Neural progenitor cell (in vitro differentiated cells): ENCODE measurements at places on chromosomes 4 and X. TPM values are rescaled to one million over a fixed set of nuclear protein-coding genes. Genes with fewer than 3 reads are reported as not detected.

The DIPK2B gene
- total RNA-seq, result not detected in 2 replicates

DNA sequence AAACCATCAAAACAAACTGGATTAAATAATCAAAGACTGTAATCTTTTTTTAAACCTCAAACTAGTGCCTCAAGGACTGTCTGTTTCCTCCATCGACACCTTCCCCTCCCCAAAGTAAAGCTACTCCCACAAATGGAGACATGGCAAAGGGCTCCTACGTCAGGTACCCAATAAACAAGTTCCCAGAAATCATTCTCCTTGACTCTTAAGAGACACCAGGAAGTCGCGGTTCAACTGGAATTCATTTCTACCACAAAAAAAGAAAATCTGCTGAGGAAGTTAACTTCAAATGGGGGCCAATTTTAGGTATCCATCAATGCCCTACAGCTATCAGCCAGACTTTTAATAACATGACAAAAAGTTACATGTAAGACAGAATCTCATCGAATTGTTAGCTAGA, 2.5 kb downstream of the RPS4X start:
- peak overlapping the region; percentile 86 for H3K4me3 ChIP-seq
- no peak overlapping the region for H3K27ac ChIP-seq
- H3K36me3 ChIP-seq, result peaks cover 2% of the 10 kb centered on the region
- H3K4me1 ChIP-seq, result peaks cover 8% of the 10 kb centered on the region
- no peak for DNase-seq

DNA sequence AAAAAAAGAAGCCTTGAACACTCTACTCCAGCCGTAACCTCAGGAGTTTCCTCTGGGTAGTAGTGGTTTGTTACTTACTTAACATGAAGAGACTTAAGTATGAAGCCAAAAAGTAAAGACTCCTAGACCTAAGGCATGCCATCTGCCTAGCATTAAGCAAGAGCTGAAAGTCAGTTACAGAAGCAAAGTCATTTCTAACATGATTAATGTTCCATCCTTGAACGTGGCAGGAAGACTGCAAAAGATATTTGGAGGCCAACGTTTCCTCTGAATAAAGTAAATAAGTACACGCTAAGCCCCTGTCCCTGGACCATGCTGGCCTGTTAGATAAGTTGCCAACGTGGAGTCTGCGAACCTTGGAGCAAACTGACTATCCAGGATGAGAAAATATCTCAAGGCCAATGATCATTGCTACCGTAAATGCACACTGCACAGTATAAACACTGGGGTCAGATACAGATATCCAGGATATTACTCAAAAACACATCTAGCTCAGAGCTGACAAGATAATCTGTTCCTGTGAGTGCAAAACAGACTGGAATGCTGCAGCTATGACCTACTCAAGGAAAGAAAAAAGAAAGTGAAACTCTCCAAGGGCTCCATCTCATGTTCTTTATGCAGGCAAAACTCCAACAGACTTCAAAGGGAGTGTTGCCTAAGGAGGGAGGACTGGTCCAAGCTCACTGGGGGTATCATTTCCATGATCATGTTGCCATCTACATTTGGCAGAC, 255.8 kb downstream of the COL25A1 start:
- no peaks in the 10 kb centered on the region for H3K4me1 ChIP-seq
- no peaks in the 10 kb centered on the region for H3K27me3 ChIP-seq
- H3K4me3 ChIP-seq, result no peak overlapping the region
- DNase-seq, result no peak

GRCh38 chrX:38726612-38727011, 74.6 kb upstream of the MID1IP1 start:
- H3K27me3 ChIP-seq, result no peaks in the 10 kb centered on the region
- H3K4me1 ChIP-seq, result no peaks in the 10 kb centered on the region
- H3K27ac ChIP-seq, result no peak overlapping the region
- H3K36me3 ChIP-seq, result no peaks in the 10 kb centered on the region
- H3K4me3 ChIP-seq, result no peak overlapping the region
- no peak for DNase-seq

The ADH5 gene
- 287 and 473 TPM in 2 replicates for total RNA-seq

DNA sequence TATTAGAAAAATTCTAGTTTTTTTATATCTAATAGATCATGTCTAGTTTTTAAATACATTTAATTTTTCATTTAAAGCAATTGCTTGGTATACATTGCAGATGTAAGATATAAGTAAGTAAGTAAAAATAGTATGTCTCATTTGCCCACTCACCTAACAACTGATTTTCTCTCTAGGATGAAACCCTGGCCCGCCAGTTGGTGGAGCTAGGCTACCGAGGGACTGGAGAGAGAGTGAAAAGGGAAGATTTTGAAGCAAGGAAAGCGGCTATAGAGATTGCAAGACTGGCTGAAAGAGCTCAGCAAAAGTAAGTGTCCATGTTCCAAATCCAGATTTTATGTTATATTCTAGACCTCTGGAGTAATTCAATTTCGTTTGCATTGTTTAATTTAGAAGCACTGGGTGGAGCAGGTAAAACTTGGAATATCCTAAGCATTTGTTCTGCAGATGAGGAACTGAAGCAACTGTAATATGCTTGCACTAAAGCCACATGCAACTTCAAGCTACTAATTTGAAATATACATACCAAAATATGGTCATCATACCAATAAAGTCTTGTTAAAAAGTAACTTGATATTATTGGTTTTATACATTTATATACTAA, 27.1 kb downstream of the CFAP299 start:
- peak; percentile 79 for DNase-seq
- H3K27ac ChIP-seq, result no peak overlapping the region
- no peaks in the 10 kb centered on the region for H3K4me1 ChIP-seq
- no peaks in the 10 kb centered on the region for H3K36me3 ChIP-seq
- H3K27me3 ChIP-seq, result peaks cover 31% of the 10 kb centered on the region

The TDO2 gene
- total RNA-seq, result not detected in 2 replicates

DNA sequence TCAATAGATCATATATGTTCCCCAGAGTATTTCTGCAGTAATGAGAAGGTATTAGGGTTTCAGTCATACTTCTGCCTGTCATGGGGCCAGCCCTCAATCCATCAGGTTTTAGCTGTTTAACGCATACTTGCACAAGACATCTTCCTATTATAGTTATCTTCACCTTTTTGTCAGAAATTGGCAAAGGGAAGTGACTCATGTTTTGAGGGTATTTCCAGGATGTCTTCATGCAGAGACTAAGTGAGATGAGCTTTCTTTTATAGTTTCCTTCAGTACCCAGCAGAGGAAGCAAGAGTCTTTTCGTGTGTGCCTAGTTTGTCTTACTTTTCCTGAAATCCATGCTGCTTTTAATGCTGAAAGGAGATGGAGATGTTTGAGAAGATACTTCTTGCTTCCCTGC, 9.5 kb downstream of the CSTF2 start:
- no peak overlapping the region for H3K4me3 ChIP-seq
- no peak for DNase-seq
- no peaks in the 10 kb centered on the region for H3K27me3 ChIP-seq
- no peak overlapping the region for H3K27ac ChIP-seq
- H3K4me1 ChIP-seq, result no peaks in the 10 kb centered on the region

GRCh38 chrX:19646282-19646681, 131.0 kb upstream of the MAP3K15 start:
- H3K36me3 ChIP-seq, result no peaks in the 10 kb centered on the region
- peaks cover 3% of the 10 kb centered on the region for H3K4me1 ChIP-seq

DNA sequence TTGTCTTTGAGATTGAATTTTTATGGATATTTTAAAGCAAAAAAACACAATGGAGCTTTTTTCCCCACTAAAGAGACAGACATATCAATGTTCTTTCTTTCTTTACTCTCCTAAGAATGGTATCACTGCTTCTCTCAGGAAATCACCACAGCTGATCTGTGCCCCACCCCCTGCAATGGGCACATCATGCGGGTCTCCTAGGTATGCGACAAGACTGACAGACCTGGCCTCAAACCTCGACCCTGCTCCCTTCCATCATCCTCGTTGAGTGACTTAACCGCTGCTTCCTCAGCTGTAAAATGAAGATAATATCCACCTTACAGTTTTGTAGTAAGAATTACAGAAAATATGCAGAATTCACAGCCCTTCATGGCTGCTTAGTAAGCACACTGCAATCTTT, 58.3 kb downstream of the LEF1 start:
- no peak overlapping the region for H3K27ac ChIP-seq
- H3K36me3 ChIP-seq, result no peaks in the 10 kb centered on the region
- no peak overlapping the region for H3K4me3 ChIP-seq
- no peak for DNase-seq
- H3K4me1 ChIP-seq, result peaks cover 41% of the 10 kb centered on the region
